ENCODE measurements at places on chromosomes 1 and 21.

- no peak for DNase-seq
These were observed 143.3 kb downstream of the PLXNA2 start for GRCh38 chr1:208100906-208101305.

DNA sequence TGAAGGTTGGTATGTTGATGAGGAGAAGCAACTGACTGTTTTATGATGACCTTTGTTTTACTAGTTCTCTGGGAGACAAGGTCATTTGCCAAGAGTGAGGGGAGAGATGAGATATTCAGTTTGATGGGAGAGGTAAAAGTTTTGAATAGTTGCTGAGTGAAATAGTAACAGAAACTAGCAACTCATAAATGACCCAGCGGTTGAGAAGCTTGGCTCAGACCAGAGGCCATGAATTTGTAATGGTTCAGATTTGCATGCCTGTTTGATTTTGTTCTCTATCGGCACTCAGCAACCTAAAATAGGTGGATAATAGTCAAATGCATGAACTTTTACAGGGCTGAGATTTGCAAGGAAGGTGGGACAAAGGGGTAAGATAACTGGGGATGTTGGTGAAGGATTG, 6.6 kb downstream of the CCDC30 start:
- DNase-seq: no peak

- DNase-seq: no peak
These were observed 94.0 kb downstream of the IFI44 start for GRCh38 chr1:78743626-78744025.

GRCh38 chr1:62904856-62905225, 120.9 kb downstream of the ATG4C start:
- no peak for DNase-seq

DNA sequence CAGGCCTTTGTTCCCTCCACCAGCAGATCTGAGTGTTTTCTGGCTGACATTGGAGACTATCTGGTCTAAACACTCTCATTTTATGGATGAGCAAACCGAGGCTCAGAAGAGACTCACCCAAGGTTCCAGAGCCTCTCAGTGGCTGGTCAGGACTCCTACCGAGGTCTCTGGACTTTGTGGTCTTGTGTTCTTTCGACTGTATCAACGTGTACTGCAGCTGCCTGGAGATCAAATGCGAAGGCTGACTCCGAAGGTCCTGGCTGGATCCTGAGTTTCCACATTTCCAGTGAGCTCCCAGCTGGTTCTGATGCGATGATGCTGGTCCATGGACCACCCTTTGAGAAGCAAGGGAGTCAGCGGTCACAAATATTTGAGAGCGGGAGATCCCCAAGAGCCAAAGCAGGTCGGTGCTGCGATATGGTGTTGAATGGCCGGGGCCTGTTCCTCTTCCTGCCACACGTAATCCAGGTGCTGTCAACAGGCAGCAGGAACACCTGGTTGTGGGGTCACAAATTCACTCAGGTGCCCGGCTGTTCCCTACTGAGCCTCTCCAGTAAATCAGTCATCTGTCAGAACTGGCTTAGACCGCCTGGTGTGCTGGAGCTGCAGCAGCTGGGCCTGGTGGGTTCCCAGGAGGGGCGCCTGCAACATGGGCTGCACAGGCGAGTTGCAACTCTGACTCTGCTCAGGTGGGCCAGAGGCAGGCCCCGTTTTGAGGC, 94.8 kb upstream of the USP24 start:
- DNase-seq: no peak
